ENCODE measurements at places on chromosomes 6 and 20.
A peak's percentile ranks its signal among the peaks of the same experiment; 100 is the strongest.

DNA sequence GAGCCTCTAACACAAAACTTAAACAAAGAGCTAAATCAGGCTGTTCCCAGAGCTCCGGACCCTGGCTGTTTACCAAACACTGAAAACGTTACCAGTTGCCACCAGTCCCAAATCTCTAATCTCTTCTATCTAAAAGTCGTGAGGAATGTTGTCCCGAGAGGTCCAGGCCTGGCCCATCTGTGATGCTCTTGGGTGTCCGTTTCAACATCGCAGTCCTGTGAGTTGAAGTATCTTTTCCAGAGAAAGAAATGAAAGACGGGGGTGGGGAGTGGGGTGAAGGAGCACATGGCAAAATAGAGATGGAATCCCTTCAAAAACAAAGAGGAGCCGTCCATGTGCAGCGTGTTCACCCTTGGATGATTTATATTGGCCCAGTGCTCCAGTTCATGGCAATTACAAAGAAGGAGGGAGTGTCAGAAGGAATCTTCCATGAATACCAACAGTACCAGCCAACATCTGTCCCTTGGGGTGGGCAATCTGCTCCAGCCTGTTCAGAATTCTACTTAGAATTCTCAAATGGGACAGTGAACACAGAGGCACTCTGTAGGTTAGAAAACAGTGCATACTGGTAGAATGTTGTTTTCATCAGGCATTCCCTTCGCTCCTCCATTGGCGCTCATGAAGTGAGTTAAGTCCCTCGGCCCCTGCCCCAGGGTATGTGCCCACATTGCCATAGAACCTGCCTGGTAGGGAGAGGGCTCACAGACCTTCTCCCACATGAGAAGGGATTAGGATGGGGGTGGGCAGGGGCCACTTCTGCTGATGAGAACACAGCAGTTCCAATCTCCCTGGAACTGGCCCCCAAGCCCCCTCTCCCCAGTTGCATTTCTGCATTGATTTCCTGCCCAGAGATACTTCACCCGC is 112.1 kb downstream of the LY86 start:
- DNase-seq = no peak

GRCh38 chr6:3678946-3679345 is 72.6 kb downstream of the PXDC1 start:
- DNase-seq = no peak

- DNase-seq = no peak
Measured at GRCh38 chr6:28794175-28795002, 129.4 kb downstream of the TRIM27 start.

DNA sequence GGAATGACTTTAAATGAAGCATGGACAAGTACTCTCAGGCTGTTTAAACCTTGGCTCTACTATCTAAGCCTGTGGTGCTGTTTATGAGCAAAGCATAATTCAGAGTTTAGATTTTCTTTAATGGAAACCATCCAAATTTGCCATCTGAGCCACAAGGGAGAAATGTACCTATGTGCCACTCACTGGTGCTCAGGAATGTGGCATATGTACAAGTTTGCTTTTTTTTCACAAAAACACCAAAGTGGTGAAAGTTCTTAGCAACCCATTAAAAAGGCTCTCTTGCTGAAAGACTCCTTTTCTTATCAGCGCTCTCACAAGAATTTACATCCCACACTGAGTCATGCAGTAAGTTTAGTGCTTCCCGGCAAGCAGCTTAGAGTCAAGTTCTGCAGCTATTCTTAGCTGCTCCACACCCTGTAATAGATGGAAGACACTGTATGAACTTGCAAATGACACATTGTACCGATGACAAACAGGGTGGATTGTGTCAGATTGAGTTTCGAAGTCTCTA is 57.3 kb upstream of the MLIP start:
- no peak for DNase-seq

DNA sequence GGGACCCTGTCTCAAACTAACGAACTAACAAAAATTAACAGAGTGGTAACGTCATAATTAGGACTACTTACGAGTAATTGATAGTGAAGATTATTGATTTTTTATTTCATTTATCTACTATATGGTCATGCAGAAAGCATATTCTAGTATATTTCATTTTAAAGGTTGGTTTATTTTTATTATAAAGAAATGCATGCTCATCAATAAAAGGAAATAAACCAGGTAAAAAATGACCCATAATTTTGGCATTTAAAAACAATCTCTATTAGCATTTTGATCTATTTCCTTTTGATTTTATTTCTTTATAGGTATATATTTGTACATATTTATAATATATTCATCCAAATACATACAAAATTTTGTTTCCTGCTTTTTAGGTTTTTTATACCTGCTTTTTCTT is 401.4 kb upstream of the ID4 start:
- no peak for DNase-seq

- DNase-seq = peak; percentile 74
Measured at GRCh38 chr20:51404297-51405060, 138.0 kb downstream of the NFATC2 start.

DNA sequence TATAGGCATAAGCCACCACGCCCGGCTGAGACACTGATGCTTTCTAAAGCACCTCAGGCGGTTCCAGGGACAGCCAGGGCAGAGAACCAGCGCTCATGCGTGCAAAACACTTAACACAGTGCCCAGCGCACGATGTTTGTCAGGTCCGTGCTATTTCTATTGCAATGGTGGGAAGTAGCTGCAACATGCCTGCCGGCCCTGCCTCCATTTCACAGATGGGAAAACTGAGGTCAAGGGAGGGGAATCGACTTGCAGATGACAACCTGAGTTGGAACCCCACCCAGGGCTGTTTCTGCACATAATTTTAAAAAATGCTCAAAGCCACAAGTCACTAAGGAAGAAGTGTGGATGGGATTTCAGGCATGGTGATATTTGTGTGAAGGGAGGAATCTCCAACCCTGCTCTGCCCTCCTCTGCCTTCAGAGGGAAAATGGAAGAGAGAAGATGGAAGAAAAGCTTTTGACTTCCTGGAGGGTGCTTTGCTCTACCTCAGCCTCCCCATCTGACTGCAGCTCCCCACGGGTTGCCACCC is 39.9 kb downstream of the KIAA1755 start:
- DNase-seq = no peak

DNA sequence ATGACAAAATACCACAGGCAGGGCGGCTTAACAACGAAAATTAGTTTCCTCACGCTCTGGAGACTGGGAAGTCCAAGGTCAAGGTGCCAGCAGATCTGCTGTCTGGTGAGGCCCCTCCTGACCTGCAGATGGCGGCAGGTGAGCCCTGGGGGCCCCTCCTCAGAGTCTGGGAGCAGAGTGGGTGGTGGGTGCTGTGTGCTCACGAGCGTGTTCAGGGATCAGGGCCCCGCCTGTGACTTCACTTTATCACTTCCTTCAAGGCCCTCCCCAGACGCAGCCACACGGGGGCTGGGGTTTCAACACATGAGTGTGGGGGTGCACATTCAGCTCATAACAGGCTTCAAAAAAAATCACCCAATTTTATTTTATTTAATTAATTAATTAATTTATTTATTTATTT is 39.3 kb downstream of the SLC2A4RG start:
- DNase-seq = no peak

DNA sequence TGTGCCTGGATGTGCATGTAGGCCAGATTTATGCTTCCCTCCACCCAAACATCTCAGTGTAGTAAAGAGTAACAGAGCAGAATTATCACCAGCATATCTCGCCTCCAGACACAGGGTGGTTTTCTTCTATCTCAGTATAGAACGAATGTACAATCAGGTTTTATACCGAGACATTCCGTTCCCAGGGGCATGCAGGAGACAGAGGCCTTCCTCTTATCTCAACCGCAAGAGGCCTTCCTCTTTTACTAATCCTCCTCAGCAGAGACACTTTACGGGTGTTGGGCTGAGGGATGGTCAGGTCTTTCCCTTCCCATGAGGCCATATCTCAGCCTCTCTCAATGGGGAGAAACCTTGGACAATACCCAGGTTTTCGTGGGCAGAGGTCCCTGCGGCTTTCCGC is 36.4 kb upstream of the MC3R start:
- DNase-seq = no peak

GRCh38 chr6:149925253-149925973 is 2.5 kb upstream of the RAET1G start:
- no peak for DNase-seq

DNA sequence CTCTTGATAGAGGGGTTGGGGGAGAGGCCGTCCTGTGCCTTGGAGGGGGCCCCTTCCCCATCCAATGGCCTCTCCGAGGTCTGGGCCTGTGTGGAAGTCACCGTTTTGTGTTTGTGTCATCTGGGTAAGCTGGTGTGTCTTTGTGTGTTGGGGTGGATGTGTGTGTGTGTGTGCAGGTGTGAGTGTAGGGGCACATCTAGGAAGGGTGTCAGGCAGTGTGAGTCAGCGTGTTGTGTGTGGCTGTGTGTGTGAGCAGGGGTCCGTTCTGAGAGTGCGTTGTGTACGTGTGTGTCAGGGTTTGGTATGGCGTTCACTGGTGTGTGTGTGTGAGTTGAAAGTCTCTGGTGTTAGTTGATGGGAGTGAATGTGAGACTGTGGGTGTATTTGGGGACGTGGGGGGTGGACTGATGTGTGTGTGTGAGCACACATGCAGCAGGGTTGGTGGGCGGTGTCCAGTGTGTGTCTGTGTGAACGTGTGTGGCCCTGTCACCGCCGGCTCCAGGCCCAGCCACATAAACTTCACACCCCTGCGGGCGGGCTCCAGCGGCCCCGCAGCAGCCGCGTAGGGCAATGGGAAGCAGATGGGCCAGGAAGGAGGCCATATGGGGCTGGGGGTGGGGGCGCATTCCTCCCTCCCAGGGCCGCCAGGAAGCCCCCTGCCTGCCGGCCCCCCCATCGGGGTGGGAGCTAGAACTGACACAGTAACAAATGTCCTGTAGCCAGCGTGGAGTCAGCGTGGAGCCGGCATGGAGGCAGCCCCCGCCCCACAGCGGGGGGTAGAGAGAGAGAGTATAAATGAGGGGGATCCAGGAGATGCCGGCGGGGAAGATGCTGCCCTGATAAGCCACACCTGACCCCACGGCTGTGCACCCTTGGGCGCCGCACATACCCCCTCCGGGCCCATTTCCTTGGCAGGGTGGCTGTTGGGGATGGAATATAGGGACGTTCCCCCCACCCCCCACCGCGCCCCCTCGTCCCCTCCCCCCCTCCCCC is 32.1 kb downstream of the SNAI1 start:
- no peak for DNase-seq

- DNase-seq = peak; percentile 63
Measured at GRCh38 chr6:31829633-31830283, 2.2 kb downstream of the HSPA1B start.

All from MM.1S (cell line).